ENCODE measurements at places on chromosomes 4 and X.

- DNase-seq, result no peak
These were observed 459.2 kb downstream of the INPP4B start for GRCh38 chr4:142386856-142387255.

GRCh38 chr4:11416071-11416766, 12.5 kb downstream of the HS3ST1 start:
- no peak for DNase-seq

- no peak for DNase-seq
These were observed 102.4 kb upstream of the PLAC1 start for GRCh38 chrX:134760650-134761049.

DNA sequence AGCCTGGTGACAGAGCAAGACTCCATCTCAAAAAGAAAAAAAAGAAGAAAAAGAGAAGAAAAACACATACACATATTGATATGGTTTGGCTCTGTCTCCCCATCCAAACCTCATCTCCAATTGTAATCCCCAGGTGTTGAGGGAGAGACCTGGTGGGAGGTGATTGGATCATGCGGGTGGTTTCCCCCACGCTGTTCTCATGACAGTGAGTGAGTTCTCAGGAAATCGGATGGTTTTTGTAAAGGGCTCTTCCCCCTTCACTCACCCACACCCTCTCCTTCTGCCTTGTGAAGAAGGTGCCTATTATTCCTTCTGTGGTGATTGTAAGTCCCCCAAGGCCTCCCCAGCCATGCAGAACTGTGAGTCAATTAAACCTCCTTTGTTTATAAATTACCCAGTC, 68.4 kb downstream of the LDB2 start:
- no peak for DNase-seq

- no peak for DNase-seq
These were observed 26.3 kb downstream of the MGARP start for GRCh38 chr4:139253713-139254112.

DNA sequence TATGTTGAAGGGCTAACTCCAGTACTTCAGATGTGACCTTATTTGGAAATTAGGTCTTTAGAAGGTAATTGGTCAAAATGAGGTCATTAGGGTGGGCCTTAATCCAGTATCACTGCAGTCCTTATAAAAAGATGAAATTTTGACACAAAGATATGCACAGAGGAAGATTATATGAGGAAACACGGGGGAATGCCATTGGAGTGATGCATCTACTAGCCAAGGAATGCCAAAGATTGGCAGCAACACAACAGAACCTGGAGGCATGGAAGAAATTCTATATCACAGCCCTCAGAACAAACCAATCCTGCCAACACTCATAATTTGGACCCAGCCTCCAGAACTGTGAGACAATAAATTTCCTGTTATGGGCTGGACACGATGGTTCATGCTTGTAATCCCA, 17.6 kb downstream of the TRIM61 start:
- no peak for DNase-seq

DNA sequence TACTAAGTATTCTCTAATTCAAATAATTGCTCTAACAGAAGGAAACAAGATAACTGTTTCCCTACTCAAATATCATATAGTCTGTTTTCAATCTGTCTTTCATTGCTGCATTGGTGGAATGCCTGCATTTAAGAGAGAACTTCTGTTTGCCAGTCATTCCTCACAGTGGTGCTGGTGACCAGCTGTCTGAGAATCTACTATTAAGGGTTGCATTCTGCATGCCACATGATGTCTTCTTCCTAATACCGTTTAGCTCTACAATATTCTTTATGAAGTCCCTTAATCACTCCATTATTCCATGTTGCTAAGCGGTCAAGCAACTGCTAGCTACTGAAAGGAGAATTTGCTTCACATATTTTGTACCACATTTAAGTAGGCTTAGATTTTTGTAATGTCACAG, 167.1 kb upstream of the CENPE start:
- no peak for DNase-seq

All from glomerular endothelial cell (primary cell).